ENCODE measurements at places on chromosomes 6 and 20.

DNA sequence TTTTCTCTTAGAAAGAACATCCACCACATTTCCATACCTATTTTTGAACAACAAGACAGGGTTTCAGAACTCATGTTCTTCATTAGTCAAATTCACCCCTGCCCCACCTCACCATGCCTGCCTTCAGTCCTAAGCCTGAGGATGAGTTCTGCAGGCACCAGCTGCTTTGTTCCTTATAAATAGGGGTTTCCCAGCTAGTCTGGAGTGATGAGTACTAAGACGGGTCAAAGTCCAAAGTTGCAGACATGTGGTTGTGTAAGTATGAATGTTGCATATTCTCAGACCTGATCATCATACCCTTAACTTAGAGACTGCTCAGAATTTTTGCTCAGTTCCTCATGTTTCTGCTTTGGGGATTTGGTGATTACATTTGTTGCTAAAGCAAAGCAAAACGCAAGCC, 257.7 kb upstream of the CDYL start:
- no peak for DNase-seq

- no peak for DNase-seq
These were observed 24.4 kb upstream of the ID1 start for GRCh38 chr20:31580706-31581105.

DNA sequence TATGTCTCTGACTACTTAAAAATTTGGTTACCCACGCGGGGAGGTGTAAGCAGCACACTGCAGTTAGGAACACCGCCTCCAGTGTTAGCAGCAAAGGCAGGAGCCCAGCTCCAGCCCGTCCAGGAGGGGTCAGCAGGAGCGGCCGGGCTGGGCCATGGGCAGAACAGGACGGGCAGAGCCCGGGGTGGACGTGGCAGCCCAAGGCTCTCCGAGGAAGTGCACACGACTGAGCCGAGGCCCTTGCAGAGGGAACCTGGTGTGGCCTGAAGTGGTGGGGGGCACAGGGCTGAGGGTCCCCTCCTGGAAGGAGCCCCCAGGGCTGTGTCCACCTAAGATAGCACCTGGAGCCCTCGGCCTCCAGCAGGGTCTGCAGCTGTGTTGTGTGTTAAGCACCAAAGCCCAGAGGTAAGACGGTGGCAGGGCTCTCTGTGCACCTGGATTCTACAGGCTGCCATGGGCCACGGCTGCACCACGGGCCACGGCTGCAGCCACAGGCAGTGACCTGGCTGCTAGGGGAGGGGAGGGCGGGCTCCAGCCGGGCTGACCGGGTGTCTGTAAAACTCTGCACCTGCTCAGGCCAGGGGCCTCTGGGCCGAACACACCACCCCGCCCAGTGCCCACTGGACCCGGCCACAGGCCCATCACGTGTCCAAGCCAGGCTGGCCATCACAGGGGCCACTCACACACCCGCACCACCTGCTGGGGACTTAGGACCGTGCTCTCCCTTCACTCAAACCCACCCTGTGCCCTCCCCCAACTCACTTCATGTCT, 6.6 kb downstream of the SLC2A4RG start:
- DNase-seq, result no peak

- DNase-seq, result peak; percentile 36
These were observed 347.8 kb upstream of the PLCB4 start for GRCh38 chr20:8721098-8721497.

GRCh38 chr6:44642349-44642748, 254.8 kb downstream of the CDC5L start:
- DNase-seq, result peak; percentile 41

- no peak for DNase-seq
These were observed 46.7 kb upstream of the RALGAPA2 start for GRCh38 chr20:20759132-20759531.

GRCh38 chr20:36454698-36455427, 86.5 kb upstream of the MYL9 start:
- no peak for DNase-seq

All from activated CD4-positive, alpha-beta T cell treated with anti-CD3 and anti-CD28 coated beads for 36 hours (primary cell).